ENCODE measurements at places on chromosomes 7 and 10.

DNA sequence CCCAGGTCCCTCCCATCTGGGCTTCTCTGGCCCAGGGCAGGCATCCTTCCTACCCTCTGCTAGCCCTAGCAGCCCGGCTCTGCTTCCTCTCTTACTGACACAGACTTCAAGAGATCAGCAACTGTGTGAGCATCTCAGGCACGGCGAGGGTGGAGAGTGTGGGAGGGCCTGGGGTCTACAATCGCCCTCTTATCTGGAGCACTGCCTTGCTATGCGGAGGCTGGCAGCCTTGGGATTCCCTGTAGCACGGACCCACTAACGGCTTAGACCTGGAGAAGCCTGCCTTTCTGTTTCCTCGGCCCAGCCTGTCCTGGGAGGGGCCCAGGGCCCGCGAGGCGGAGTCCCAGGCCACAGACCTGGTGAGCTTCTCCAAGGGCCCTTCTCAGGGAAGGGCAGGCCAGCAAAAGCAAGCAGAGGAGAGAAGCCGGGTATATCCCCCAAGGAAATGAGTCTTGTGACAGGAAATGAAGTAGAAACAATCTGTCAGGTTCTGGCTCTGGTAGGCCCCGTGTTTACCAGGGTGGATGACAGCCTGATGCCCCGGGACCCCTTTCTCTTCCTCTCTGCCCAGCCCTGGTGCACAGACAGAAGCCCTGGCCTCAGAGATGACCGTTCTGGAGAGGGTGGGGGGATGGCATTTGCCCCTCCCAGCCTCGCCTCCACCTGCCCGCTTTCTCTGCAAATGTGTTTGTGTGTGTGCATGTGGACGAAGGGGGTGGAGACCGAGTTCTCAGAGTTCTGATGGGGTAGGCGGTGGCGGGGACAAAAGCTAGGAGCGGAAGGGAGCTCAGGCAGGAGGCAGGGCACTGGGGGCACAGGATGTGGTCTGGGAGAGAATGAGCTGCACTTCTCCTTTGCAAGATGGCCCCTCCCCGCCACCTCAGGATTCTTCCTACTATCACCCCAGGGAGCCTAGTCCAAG is 2.5 kb downstream of the LRCH4 start:
- no peak for DNase-seq

DNA sequence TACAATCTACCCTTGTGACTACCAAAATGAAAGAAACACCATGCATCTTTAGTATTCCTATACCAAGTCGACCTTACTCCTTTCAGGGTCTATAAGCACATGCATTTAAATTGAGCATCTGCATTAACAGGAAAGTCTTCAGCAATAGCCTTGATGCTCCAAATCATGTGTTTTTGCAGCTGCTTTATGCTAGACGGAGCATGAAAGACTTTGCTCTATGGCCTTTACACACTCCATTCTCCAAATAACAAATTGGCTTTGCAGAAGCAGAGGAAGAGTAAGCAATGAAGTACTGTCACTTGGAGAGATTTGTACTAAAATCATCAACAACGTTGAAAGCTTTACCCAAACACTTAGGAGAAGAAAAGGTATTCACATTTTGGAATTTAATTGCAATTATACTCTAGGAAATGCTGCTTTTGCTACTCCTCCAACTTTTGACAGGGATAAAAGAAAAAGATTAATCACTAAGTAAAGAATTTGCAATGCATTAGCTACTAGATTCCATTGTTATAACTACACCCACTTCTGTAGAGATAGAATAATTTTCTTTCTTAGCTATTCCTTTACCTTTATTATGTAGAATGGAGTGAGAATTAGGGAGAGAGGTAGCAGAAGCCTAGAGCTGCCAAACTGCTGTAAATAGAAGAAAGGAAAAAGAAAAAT is 131.8 kb downstream of the SEMA3E start:
- DNase-seq: no peak

- no peak for DNase-seq
Measured at GRCh38 chr10:65894379-65894778, 1031.5 kb upstream of the LRRTM3 start.

GRCh38 chr10:42630537-42631134 is 7.7 kb downstream of the ZNF33B start:
- DNase-seq: no peak

DNA sequence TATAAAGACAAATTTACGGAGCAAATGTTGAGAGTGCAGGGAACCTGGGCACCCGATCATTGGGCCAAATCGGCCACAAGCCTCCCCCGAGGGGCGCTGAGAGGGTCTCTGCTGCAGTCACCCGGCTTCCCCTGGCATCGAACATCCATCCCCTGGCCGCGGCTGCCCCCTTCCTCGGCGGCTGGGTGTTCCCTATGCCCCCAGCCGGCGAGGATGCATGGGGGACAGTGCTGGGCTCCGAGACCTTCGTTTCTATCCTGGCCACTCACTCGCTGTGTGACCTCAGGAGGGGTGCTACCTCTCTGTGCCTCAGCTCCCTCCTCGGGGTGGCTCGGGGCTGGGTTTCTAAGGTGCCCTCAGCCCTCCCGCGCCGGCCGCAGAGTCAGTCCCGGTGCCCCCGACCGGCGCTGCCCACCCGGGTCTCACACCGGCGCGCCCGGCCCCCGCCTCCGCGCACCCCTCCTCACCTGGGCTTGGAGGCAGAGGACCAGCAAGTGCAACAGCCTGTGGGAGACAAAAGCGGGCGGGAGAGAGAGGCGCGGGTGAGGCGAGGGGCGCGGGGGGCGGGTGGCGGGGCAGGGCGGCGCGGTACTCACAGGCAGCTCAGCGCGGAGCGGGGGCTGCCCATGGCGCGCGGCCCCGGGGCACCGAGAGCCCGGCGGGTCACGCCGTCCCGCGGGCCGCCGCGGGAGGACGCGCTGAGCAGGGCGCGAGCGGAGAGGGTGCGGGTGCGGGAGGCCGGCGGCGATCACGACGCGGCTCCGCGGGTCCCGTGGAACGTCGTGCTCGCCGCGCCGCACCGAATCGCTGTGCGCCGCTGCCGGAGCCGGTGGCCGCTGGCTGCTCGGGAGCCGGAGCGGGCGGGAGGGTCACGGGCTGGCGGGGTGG is at the start of gene FGF8:
TSS of gene FGF8 (minus strand) at position 842 of the 888 bp plus-strand sequence. CDS start at position 628, 214 bp downstream.
- DNase-seq: no peak

DNA sequence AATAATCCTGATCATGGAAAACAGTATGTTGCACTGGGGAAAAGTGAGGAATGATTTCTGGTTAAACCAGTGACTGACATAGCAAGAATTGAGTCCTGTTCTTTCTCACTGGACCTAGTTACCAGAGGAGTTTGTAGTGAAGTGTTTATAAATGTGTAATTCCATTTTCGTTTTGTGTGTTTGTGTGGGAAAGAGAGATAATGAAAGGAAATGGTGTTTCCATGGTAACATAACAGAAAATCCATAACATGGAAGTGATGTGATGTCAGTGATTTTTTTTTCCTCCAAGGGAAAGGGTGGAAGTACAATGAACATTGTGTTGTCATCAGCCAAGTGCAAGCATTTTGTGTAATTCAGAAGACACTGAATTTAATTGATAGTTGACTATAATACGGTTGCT is 283.9 kb downstream of the PLXDC2 start:
- DNase-seq: no peak

DNA sequence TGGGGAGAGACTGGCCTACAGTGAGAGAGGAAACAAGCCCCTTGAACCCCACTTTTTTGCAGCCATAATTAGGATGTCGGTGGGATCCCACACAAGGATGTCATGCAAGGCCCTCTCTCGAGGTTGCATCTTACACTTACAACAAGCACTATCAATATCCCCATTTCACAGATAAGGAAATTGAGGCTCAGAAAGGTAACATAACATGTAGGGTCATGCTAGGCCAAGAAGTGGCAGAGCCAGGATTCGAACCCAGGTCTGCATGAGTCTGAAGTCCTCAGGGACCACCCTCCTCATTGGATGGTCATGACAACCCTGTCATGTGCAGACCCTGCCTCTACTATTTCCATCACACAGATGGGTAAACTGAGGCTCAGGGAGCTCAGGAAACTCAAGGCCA is 123.5 kb downstream of the C10orf105 start:
- DNase-seq: no peak

- no peak for DNase-seq
Measured at GRCh38 chr10:99983280-99983988, 26.3 kb downstream of the DNMBP start.

DNA sequence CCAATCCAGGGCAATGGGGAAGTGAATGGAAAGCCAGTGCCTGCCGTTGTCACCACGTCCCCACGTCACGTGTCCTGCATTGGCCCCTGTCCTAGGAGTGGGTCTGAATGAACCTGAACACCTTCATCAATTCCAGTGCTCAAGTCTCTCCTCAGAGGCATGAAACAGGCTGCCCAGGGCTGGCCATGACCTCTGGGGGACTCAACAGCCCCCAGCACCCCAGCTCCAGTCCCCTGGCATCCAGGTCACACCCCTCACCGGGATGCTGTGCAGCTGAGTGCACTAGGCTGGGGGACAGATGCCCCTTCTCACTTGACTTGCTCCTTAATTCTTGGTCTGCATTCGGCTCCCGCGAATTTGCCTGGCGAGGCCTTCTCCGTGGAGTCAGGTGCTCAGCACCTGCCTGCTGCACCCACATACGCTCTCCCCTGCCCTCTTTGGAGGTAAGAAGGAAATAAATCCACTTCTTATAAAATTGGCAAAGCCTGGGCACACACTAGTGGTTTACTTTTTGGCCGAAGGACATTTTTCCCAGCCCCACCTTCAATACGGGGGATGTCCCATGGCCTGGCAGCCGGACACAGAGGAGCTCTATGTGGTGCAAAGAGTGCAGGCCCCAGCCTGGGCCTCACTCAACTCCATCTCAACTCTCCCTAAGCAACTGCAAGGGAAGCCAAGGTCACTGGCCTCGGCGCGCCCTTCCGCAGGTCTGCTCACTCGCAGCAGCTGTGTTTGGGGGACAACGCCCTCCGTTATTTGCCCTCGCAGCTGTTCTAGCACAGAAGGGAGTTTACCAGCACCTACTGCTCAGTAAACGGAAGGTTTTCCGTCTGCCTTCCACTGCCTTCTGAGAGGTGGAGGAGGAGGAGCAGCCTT is 77.6 kb upstream of the SHH start:
- no peak for DNase-seq

DNA sequence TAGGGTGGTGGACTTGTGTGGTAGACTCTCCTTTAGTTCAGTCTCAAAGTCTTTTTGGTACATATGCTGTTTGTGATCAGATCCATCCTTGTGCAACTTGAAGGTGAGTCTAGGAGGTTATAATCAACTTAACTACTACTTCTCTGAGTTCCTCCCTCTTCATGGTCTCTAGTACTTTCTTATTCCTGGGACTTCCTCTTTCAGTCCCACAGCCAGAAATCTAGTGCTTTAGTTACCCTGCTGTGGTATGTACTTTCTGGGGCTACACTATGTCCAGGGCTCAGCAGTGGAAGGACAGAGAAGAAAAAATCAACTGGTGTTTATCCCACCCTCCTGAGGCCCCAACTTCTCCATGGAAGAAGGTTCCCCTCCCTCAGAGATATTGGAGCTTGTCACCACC is 19.4 kb upstream of the ATAD1 start:
- DNase-seq: no peak

GRCh38 chr7:6197801-6198551 is 74.4 kb downstream of the CYTH3 start:
- DNase-seq: no peak

DNA sequence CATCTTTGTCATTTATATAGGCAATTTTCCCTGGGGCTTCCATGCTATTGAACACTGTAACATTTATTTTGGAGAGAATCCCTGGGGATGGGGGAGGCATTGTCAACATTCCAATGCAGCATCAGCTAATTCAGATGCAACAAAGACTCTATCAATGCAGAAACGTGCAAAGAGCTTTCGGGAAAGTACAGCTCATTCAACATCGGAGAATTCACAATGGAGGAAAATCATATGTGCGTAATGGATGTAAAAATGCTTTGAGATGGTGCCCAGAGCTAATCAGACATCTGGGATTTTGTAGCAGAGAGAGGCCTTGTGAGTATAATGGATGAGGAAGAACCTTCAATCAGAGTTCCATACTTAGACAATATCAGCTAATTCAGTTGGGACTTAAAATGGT is 28.3 kb upstream of the FIS1 start:
- DNase-seq: no peak

GRCh38 chr7:1666317-1666822 is 3.7 kb upstream of the ELFN1 start:
- DNase-seq: no peak

DNA sequence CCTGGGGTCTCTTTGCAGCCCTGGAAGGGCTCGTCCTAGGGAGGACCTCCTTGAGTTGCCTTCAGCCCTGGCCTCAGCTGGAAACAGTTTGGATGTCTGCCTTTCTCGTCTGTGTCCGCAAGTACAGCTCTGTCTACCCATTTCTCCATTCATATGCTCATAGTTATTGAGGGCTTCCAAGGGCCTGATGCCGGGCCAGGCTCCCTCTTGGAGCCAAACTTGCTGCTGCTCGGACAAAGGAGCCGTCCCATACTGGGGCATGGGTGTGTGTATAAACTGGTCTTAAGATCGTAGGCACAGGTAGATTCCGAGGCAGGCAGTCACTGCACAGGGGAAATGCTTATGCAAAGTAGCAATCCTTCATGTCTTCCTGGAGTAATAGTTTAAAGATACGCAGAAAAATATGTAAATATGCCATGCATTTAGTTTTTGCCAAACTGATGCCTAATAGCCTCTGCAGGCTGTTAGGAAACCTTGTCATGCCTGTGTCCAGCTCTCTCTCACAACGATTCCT is 117.0 kb upstream of the BTBD16 start:
- no peak for DNase-seq

GRCh38 chr7:26099236-26099635 is 52.8 kb upstream of the NFE2L3 start:
- DNase-seq: no peak

GRCh38 chr7:29516491-29516890 is 47.1 kb upstream of the PRR15 start:
- no peak for DNase-seq

- no peak for DNase-seq
Measured at GRCh38 chr7:82257118-82257695, 186.4 kb downstream of the CACNA2D1 start.
